ENCODE measurements at places on chromosomes 3 and 15. TPM values are rescaled to one million over a fixed set of nuclear protein-coding genes. Genes with fewer than 3 reads are reported as not detected.
A peak's percentile ranks its signal among the peaks of the same experiment; 100 is the strongest.

DNA sequence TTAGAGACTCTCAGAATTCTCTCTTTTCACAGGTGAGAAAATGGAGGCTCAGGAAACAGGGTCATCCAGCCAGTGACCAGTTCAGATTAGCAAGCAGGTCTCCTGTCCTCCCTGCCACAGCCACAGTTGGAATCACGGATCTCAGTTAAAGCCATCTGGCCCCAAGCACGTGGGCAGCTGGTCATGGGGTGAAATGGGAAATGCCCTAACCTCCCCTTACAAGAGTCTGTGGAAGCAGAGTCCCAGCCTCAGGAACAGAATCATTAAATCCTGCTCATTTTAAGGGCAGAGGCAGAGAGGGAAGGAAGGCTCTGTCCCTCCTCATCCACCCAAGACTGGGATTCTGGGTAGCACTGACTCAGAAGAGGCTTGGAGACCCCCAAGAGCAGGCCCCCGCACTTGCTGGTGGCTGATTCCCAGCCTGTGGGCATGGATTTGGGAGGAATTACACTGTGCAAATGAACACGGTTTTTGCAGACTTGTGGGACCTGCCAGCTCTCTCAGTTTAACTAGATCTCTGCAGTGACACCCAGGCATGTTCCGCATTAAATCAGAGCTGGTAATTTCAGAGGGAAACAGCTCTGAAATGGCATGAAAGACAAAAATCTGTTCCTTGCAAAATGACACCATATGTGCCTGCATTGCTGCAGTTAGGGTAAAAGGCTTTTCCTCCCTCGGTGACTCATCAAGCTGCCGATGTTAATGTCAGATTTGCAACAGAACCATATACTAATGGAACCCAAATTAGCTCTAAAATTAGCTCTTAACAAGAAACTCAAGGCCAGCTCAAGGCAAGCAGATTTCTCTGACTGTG is 89.0 kb downstream of the BDH1 start:
- DNase-seq: peak; percentile 58

DNA sequence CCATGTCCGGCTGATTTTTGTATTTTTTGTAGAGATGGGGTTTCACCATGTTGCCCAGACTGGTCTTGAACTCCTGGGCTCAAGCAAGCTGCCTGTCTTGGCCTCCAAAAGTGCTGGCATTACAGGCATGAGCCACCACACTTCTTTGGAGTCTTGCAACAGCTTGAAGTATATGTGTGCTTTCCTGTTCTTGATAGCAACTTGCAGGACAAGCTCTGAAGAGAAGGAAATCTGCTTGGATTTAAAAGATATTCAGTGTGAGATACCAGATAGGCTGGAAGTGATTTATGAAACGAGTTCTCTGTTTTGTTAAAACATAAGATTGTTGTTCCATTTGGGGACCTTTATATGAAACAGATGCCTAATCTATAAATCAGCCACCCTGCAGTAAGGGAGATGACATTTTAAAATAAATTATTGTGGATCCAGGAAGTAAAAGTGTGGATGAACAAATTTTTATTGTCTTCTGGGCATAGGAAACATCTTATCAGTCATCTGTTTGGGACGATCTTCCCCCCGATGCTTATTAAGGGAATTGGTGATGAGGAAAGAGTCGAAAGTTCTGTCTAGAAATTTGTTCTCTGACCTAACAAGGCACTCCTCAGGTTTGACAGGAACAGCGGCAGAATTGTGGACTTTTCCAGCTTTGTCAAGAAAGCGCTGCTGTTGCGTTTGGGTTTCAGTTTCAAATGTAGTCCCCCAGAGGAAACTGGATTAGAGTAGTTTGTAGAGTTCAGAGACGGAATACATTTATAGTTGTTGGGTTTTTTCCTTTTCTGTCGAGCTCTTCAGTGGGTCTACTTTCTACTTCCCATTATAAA is 53.7 kb upstream of the MAGI1 start:
- peak; percentile 41 for DNase-seq

DNA sequence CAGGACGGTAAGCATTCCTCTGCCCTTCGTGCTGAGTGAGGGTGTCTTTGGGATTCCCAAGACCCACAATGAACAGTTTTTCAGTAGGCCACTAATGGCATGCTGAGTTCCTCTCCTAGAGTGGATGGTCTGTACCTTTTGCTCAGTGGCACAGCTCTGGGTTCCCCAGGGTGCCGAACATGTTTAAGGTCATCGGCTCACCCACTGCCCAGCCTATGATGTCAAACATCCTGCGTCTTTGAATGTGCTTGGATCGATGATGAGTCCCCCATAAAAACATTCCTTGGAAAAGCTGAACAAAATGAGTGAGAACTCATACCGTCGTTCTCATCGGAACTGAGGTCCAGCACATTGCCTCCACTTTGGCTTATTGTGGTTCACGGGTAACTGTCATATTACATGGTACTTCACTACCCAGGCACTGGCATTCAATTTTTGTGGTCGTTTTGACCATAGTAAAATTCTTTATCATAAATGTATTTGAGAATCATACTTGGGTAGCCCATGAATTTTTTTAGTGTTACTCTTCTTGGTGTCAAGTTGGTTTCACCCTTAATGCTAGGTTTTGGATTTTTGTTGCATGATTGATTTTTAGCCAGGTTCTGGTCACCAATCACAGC is 118.2 kb downstream of the SNRPN start:
- no peak for DNase-seq

DNA sequence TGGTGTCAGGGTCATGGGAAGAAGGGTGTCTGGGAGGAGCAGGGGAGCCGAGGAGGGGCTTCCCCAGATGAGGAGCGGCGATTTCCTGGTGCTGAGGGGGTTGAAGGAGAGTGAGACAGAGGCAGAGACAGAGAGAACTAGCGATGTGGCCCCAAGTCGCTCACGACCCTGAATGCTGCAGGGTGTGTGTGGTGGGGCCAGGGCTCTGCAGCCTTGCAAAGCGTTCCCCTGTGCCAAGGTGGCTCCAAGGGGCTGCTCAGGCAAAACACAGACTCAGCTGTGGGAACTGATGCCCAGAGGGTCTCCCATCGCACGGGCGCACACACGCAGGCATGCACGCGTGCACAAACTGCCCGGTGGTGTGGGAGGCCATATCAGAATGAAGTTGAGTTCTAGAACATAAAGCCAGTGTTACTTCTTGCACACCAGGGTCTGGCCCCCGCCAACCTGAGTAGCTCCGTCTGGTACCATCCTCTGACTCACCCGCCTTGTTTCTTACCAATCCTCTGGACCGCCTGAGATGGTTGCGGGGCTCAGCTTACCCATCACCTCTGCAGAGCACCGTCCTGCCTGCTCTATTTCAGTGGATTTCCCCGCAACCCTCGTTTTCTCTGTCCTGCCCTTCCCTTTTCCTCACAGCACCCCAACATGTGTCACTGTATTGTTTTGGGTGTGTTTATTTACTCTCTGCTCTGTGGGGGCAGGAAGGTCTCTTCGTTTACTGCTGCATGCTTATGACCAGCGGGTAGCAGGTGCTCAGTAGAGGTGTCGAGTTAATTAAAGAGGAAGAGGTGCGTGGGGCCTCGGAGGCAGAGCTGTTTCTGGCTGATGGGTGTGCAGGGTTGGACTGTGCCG is 4.5 kb downstream of the MELTF start:
- no peak for DNase-seq

DNA sequence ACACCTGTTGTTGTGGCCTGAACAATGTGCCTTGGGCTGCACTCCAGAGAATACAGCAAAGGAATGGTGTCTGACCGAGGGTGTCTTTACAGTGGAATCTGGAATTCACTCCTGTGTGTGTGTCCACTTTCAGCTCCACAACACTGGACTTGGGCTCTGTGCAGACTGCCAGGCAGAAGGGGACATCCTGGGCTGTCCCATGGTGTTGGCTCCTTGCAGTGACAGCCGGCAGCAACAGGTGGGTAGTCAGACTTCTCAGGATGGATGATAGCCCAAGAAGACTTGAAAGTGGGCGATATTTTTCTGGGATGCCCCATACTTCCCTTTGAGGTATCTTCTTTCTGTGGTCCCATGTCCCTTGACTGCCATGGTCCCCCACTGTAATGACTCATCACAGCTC is 45.0 kb downstream of the DPH3 start:
- no peak for DNase-seq

Gene ATP8B4
- 0.99 TPM for total RNA-seq
